NCI-H1092 (cell line): ENCODE measurements at places on chromosomes 11 and 22.

DNA sequence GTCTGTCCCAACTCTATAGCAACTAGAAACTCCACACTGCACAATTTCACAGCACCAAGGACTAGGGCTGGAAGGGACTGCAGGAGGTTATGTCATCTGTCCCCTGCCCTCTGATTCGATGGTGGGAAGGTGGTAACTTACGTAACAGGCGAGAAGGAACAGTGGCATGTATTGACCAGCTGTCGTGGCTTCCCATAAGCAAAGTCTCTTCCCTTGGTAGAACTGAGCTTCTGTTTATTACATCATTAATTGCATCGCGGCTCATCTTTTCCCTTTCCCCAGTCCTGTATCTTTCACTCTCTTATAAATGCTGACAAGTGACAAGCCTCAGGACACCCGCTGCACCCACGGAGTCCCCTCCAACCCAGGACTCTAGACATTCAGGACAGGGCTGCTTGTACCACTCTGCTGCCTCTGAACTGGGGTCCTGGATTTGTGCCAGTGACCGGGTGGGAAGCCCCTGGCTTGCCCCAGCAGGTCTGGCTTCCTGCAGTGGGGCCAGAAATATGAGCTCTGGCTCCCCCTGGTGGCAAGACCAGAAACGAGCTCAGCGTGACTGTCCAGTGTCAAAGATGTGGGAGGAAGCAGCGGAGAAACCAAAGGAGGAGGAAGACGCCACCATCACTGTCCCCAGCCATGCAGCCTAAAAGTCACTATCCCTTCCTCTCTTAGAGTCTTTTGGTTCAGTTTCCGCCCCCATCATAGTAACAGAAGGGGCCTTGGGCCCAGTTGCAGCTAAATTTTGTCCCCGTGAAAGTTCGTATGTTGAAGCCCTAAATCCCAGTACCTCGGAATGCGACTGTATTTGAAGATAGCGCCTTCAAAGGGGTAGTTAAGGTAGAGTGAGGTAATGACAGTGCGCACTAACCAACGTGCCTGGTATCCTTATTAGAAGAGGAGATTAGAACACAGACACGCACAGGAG is 84.5 kb downstream of the ISX start:
- peak; percentile 27 for DNase-seq

DNA sequence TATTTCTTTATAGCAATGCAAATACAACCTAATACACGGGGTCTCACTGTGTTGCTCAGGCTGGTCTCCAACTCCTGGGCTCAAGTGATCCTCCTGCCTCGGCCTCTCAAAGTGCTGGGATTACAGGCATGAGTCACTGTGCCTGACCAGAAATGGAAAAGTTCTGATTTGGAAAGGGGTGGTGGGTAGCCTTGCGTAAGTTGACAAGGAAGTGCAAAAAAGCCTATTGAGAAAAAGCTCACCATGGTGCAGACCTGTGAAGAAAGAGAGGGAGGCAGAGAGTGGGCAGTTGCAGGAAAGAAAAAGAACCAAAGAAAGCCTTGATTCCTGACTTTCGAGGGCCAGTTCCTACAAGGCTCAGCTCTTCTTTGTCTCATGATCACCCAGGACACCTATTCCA is 27.1 kb downstream of the AGBL2 start:
- no peak for DNase-seq

GRCh38 chr11:34449013-34449412 is 10.3 kb downstream of the CAT start:
- DNase-seq: no peak

- no peak for DNase-seq
These were observed 238.8 kb downstream of the TBC1D22A start for GRCh38 chr22:47001288-47001687.

DNA sequence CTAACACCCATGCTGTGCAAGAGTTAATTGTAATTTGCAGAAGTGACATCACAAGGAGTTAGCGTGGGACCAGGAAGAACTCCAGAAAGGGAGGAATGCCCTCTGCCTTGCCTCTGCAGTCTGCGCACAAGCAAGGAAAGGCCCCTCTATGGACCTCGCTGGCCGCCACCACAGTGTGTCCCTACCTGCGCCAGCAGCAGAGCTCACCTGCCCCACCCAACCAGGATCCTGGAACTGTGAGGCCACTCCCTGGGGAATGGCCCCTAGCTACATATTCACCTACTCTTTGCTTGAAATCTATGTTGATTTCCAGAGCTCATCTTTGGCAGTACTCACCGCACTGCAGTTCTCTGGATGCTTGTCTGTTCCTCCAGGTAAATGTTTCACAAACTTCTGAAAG is 72.0 kb upstream of the MTNR1B start:
- no peak for DNase-seq

DNA sequence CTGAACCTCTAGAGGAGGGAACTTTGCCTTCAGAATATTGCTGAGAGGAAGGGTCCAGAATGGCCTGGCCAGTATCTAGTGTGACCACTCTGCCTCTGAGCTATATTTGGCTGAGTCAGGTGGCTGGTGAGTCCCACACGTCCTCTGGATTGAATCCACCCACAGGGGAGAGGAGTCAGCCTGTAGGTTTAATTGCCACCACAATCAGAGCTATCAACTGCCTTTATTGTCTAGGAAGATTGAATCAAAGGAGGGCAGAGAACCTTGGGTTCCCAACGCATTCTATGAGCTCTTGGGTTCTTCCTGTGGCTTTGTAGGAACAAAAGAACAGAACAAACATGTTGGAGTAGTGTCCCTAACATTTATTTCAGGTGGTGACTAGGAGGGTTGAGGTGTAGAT is 67.7 kb downstream of the ST3GAL4 start:
- no peak for DNase-seq

GRCh38 chr22:46660604-46661201 is 40.5 kb downstream of the GRAMD4 start:
- DNase-seq: no peak

GRCh38 chr11:87903345-87903744 is 271.9 kb downstream of the RAB38 start:
- DNase-seq: no peak

DNA sequence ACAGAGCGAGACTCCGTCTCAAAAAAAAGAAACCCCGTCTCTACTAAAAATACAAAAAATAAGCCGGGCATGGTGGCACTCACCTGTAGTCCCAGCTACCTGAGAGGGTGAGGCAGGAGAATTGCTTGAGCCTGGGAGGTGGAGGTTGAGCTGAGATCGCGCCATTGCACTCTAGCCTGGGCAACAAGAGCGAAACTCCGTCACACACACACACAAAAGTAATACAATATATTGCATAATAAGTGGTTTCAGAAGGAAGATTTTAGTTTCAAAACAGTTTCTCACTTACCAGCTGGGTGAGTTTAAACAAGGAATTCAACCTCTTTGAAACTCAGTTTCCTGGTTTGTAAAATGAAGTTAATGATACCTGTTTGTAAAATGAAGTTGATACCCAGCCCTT is 32.7 kb upstream of the HTR3A start:
- no peak for DNase-seq

GRCh38 chr22:25775531-25775930 is 33.5 kb downstream of the MYO18B start:
- no peak for DNase-seq

GRCh38 chr11:64208796-64209562 is 2.5 kb downstream of the FERMT3 start:
- no peak for DNase-seq

DNA sequence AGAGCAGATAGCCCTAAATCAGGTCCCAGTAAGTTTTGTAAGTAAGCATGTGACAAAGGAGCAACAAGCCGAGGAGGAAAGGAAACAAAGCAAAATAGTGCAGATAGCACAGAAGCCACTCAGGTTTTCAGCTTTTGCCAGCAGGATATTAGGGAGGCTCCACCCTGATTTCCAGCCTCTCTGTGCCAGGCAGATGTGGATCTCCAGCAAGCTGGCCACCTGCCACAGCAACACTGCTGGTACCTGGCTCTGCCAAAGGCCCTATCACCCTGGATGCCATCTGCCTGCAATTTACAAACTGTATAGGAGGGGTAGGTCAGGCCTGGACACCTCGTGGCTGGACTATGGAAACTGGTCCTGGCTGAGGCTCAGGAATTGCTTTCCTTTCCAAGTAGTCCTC is 12.2 kb upstream of the NNMT start:
- peak; percentile 82 for DNase-seq

GRCh38 chr11:79344753-79345294 is 96.0 kb downstream of the TENM4 start:
- no peak for DNase-seq

- no peak for DNase-seq
These were observed 733 bp downstream of the TRIM5 start for GRCh38 chr11:5684036-5684645.

- DNase-seq: no peak
These were observed 49.1 kb downstream of the BBOX1 start for GRCh38 chr11:27089746-27090145.
